ENCODE measurements at places on chromosomes 12 and 14. TPM values are rescaled to one million over a fixed set of nuclear protein-coding genes. Genes with fewer than 3 reads are reported as not detected.

DNA sequence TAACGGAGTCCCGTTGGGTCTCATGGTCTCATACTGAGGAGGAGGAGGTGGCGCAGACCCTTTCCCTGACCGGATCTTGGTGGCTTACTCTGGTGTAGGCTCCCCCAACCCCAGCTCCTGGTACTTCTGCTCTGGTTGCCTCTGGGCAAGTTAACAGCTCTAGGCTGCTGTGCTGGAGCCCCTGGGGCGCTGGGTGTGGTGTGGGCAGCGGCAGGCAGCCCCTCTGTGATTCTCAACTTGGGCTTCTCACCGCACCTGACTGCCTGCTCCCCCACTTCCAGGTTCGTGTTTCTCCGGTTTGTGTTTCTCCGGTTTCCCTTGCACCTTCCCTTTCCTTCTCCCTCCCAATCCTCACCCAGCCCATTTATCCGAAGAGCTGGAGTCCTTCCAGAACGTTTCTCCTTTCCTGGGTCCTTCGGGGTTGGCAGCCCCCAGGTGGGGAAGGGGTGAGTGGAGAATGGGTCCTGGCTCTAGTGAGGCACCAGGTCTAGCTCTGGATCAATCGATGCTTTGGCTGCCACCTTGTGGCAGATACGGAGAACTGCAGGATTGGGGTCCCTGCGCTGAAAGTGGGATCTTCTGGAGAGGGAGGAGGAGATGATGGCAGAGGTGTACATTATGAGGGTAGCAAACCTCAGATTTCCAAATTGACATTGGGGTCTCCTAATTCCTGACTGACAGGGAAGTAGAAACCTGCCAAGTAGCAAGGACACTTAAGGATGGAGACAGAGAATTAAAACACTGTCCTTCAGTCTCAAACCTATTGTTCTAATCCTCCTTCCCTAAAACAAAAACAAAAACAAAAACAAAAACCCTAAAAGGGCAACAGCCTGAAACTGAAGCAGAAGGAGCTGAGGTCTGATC lies 8.3 kb downstream of the CISTR start:
- ATAC-seq, result peak; percentile 51

GRCh38 chr12:55549302-55549701 lies at the start of gene OR6C4:
OR6C4 (plus strand) TSS chr12:55549602; CDS start chr12:55551227, 1,625 bp downstream.
- no peak for ATAC-seq

- ATAC-seq, result no peak
These were observed 1.5 kb upstream of the KCNH3 start for GRCh38 chr12:49537231-49537751.

DNA sequence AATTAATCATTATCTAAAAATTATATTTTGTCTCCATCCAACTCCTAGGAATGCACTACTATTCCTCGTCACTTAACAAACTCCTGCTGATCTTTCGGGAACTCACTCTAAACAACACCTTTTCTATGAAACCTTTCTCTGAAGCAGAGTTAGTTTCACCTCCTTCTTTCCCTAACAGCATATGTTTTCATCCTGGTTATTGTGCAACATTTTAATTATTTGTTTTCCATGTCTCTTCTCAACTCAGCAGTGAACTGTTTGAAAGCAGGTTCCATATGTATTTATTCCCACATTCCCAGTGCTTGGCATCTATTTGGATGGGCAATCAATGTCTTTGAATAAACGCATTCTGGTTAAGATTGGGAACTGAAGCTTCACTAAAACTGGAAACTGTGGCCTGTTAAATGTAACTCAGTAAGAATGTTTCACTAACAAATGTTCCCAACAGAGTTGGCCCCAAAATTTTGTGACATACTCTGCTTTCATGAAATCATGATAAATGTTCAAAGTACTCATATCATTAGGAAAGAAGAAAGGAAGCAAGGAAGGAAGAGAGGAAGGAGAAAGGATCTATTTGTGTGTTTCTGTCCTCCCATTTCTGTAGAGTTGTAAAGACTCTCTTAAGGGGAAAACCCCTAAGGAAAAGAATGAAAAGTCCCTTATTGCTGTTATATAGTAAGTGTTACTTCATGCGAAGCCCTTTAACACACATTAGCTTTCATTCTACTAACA lies 13.9 kb upstream of the LGR5 start:
- ATAC-seq, result no peak

GRCh38 chr12:15152868-15153267 lies 68.3 kb downstream of the RERG start:
- peak; percentile 36 for ATAC-seq

Gene KRT1
- total RNA-seq, result 2.5 TPM

Gene NKX2-1
- total RNA-seq, result not detected

Gene NUDT14
- 14.7 TPM for total RNA-seq

Gene ESR2
- total RNA-seq, result 0.48 TPM

Gene TAS2R7
- not detected for total RNA-seq

Gene SLC6A13
- total RNA-seq, result not detected

Gene APOF
- total RNA-seq, result not detected

Gene PLA2G1B
- total RNA-seq, result not detected
